ENCODE measurements at places on chromosomes 3 and 15. TPM values are rescaled to one million over a fixed set of nuclear protein-coding genes. Genes with fewer than 3 reads are reported as not detected.

The AHSG gene
- total RNA-seq: not detected

The CCDC50 gene
- total RNA-seq: 10.3 TPM

DNA sequence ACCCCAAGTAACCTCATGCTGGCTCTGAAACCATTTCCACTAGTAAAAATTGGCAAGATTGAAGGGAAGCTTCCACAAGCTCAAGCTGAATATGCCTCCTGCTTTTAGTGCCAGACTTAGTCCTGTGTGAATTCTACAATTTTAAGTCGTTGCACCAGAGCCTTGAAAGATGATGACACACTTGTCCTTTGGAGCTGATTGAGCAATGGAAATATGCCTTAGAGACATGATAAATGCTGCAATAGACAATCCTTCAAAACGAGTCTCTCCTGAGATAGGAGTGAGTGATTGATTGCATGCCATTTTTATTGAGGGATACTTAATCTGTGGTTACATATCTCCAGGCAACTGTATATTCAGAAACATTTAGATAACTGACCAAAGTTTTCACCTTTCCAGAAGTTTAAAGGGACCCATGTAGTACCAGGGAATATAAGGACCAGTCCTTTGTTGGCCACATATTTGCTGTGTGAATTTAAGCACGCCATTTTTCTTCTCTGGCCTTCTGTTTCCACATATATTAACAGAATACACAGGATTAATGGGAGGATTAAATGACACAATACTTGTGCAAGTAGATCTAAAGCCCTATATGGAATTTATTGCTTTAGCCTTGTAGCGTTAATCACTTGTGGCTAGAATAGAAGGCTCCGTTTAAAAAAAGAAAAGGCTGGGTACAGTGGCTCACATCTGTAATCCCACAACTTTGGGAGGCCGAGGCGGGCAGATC lies 65.1 kb downstream of the PPARG start:
- no peak for DNase-seq

- DNase-seq: no peak
These were observed 71.8 kb downstream of the CHDH start for GRCh38 chr3:53774414-53774813.

- no peak for DNase-seq
These were observed 124.3 kb upstream of the UMPS start for GRCh38 chr3:124605781-124606579.

DNA sequence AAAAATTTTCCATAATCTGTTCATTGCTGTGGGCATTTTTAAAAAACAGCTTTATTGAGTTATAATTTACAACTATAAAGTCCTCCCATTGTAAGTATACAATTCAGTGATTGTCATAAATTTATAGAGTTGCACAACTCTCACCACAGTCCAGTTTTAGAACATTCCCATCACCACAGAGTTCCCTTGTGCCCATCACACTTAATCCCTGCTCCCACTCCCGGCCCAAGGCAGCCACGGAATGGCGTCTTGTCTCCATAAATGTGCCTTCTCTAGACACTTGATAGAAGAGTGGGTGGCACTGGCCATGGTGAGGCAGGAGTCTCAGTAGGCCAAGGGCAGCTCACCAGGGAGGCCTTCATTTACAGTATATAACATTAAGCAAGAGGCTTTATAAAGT lies 6.3 kb downstream of the TSEN2 start:
- DNase-seq: no peak

GRCh38 chr15:88323976-88324740 lies 67.6 kb upstream of the NTRK3 start:
- no peak for DNase-seq

DNA sequence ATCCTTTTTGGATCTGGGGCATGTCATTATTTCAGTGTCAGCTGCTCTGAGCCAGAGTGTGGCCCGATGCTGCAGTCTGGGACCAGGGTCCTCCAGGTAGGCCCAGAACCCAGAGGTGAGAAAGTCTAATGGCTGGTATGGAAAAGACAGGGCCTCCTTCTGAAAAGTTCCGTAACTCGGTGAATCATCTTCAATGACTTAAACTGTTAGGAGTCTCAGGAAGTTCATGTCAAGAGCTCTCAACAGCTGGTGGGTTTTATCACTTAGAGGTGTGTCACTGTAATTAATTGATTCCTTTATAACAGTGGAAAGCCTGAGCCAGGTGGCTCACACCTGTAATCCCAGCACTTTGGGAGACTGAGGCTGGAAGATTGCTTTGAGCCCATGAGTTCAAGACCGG lies 28.5 kb upstream of the PDE8A start:
- DNase-seq: no peak

DNA sequence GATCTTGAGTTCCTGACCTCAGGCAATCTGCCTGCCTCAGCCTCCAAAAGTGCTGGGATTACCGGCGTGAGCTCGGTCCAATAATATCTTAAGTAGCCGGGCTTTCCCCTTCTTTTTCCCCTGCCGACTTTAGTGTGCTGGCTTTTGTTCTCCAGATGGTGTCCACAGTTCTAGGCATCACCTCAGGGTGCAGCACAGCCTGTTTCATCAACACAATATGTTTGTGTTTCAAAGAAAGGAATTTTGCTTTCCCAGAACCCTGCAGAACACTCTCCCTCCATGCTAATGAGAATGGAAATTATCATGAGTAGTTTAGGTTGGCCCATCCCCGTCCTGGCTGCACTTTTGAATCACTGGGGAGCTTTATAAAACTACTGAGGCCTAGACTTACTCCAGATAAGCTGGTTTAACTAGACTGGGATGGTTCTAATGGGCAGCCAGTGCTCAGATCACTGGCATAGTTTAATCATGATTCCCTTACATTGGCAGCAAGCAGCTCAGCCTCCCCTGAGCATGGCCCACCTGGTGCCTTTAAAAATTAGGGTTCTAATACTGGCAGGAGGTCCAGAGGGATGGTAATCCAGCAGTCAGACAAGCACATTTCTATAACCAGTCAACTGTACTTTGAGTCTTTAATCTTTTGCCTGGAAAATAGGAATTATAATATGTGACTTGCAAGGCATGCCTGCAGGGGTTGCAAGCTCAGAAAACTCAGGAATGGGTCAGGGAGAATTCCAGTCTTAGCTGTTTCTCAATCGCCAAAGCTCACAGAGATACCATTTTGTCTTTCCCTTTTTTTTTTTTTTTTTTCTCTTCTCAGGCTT lies 127.6 kb upstream of the RASGRP1 start:
- DNase-seq: no peak

All from CD4-positive, CD25-positive, alpha-beta regulatory T cell (primary cell).